Neuronal stem cell (in vitro differentiated cells): ENCODE measurements at places on chromosomes 3 and 15.

- DNase-seq: no peak
- H3K4me1 ChIP-seq: peaks cover 4% of the 10 kb centered on the region
- no peak overlapping the region for H3K4me3 ChIP-seq
- no peaks in the 10 kb centered on the region for H3K27me3 ChIP-seq
Measured at GRCh38 chr3:66380200-66380932, 120.5 kb downstream of the LRIG1 start.

DNA sequence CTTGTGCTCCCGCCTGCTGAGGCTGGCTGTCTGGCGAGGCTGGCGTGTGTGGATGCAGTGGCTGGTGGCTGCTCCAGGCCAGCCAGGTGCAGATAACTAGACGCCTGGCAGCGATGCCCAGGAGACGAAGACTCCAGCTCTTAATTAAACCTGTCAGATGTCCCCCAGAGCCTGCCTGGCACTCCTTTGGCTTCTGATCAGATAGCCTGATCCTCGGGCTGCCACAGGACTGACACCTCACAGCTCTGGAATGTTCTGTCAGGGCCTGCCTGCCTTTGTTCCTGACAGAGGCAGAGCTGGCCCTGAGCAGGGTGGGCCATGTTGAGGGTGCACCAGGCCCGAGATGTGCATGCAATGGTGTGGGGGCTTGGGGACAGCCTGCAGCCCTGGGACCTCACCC is 36.5 kb downstream of the PLXNA1 start:
- H3K4me3 ChIP-seq: no peak overlapping the region
- H3K27me3 ChIP-seq: no peaks in the 10 kb centered on the region
- H3K4me1 ChIP-seq: peaks cover 7% of the 10 kb centered on the region
- no peak for DNase-seq

- no peak for DNase-seq
- H3K27ac ChIP-seq: no peak overlapping the region
- H3K4me1 ChIP-seq: peaks cover 15% of the 10 kb centered on the region
- no peak overlapping the region for H3K4me3 ChIP-seq
- peaks cover 19% of the 10 kb centered on the region for H3K36me3 ChIP-seq
- peaks cover 18% of the 10 kb centered on the region for H3K27me3 ChIP-seq
Measured at GRCh38 chr3:38031022-38031994, 1.9 kb upstream of the PLCD1 start.

- H3K36me3 ChIP-seq: no peaks in the 10 kb centered on the region
- no peak overlapping the region for H3K27ac ChIP-seq
- H3K27me3 ChIP-seq: no peaks in the 10 kb centered on the region
- no peak for DNase-seq
Measured at GRCh38 chr3:197540961-197541377, 14.8 kb downstream of the BDH1 start.

DNA sequence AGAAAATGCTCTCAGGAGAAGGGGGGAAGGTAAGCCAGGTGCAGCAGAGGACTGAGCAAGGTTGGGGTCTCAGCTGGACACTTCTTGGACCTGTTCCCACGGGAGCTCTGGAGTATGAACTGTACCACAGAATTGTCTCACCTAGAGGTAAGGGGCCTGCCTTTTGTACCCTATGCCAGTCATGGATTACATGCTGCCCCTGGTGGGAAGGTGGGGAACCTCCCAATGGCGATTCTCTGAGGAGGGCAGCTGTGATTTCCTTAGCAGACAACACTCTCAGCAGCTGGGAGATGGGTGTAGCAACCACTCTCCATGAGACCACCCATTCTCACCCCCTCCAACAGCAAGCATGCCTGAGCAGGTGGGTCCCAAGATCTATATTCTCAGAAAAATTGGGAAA is 329.4 kb upstream of the CTNNB1 start:
- no peak overlapping the region for H3K27ac ChIP-seq
- H3K4me3 ChIP-seq: no peak overlapping the region
- H3K4me1 ChIP-seq: peaks cover 12% of the 10 kb centered on the region
- no peaks in the 10 kb centered on the region for H3K36me3 ChIP-seq
- no peaks in the 10 kb centered on the region for H3K27me3 ChIP-seq

- H3K27ac ChIP-seq: no peak overlapping the region
- no peak for DNase-seq
- H3K27me3 ChIP-seq: no peaks in the 10 kb centered on the region
- no peaks in the 10 kb centered on the region for H3K36me3 ChIP-seq
- no peaks in the 10 kb centered on the region for H3K4me1 ChIP-seq
Measured at GRCh38 chr15:29233566-29233965, 36.1 kb downstream of the NSMCE3 start.

DNA sequence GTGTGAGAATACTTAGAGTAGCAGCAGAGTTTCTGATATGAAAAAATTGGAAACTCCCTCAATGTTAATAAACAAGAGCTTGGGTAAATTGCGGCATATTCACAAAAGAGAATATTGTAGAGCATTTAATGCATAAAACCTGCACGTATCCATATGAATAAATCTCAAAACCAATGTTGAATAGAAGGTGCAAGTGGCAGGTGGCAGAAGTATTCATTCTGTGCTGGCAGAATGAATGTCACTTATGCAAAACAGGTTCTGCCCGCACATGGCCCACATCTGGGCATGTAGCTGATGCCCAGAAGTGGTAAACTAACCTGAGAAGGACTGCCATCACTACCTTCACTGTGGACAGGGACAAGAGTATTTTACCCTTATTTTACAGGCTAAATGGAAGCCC is 14.1 kb upstream of the PRSS50 start:
- no peak for DNase-seq
- H3K27me3 ChIP-seq: no peaks in the 10 kb centered on the region
- H3K27ac ChIP-seq: no peak overlapping the region
- no peaks in the 10 kb centered on the region for H3K4me1 ChIP-seq
